Thymus (tissue), 14 donors: ENCODE measurements at places on chromosomes 2 and 18. TPM values are rescaled to one million over a fixed set of nuclear protein-coding genes. Genes with fewer than 3 reads are reported as not detected.

GRCh38 chr2:203732953-203733510 lies 26.6 kb downstream of the CD28 start:
- DNase-seq, result no peak
- H3K4me3 ChIP-seq, result no peak overlapping the region
- H3K27ac ChIP-seq, result peak overlapping the region; percentile 77
- peaks cover 47% of the 10 kb centered on the region for H3K4me1 ChIP-seq

Gene CBLN2
- total RNA-seq, result 0.24 TPM

- no peaks in the 10 kb centered on the region for H3K4me1 ChIP-seq
- DNase-seq, result no peak
- no peak overlapping the region for H3K4me3 ChIP-seq
- H3K36me3 ChIP-seq, result no peaks in the 10 kb centered on the region
- H3K27ac ChIP-seq, result no peak overlapping the region
Measured at GRCh38 chr2:213848631-213849030, 562.2 kb upstream of the VWC2L start.

DNA sequence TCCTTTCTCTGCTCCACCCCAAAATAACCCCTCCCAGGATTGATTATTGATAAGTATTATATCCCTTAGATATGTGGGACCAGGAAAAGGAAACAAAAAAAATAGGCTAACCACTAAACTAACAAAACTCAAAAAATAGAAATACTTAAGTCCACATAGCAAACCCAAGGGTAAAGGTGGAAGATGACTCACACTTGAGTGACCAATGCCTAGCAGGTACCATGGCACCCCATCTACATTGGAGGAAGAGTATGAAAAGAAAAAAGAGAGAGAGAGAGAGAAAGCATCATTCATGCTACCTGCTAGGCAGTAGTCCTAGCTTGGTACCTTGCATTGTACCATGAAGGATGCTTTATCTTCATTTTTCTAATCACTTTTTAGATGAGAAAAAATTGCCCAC lies 6.3 kb downstream of the EXOC6B start:
- no peak for DNase-seq
- H3K27ac ChIP-seq, result no peak overlapping the region
- H3K36me3 ChIP-seq, result no peaks in the 10 kb centered on the region
- H3K27me3 ChIP-seq, result peaks cover 3% of the 10 kb centered on the region

Gene IKZF2
- total RNA-seq, result 158 TPM

Gene ABCB11
- 0.05 TPM for total RNA-seq

DNA sequence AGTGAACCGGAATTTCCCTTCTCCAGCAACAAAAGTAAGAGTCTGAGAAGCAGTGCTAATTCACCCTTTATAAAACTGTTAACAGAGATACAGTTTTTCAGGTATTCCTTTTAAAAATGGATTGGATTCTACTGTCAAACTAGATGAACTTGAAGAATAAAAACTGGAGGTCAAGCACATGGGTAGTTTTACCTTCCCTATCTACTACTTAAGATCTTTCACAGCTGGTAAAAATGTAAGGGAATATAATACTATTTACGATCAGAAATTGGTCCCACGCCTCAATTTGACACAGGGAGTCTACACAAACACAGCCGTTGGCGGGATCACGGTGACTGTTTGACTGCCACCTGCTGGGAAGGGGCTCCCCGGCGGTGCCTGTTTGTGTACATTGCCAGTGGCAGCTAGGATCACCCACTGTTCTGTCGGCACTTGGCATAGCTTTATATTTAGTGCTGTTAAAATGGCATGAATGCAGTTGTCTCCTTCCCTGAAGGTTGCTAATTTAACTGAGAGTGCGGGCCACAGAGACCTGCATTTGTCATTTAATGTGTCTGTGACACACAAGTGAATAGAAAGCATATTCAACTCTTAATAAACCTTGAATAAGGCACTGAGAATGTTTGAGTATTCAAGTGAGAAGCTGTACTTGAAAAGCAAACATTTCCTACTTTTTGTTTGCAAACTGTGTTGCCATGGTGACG lies 59.5 kb downstream of the ABCG8 start:
- H3K36me3 ChIP-seq, result peaks cover 47% of the 10 kb centered on the region
- H3K27ac ChIP-seq, result no peak overlapping the region
- no peaks in the 10 kb centered on the region for H3K4me1 ChIP-seq
- H3K27me3 ChIP-seq, result no peaks in the 10 kb centered on the region
- DNase-seq, result no peak

- no peak overlapping the region for H3K27ac ChIP-seq
- peaks cover 28% of the 10 kb centered on the region for H3K4me1 ChIP-seq
- H3K27me3 ChIP-seq, result no peaks in the 10 kb centered on the region
- H3K4me3 ChIP-seq, result no peak overlapping the region
Measured at GRCh38 chr2:64731746-64732145, 78.0 kb upstream of the SERTAD2 start.

- H3K4me1 ChIP-seq, result no peaks in the 10 kb centered on the region
- DNase-seq, result peak; percentile 28
- H3K4me3 ChIP-seq, result no peak overlapping the region
- H3K27ac ChIP-seq, result no peak overlapping the region
- H3K36me3 ChIP-seq, result peaks cover 6% of the 10 kb centered on the region
Measured at GRCh38 chr2:25825238-25825637, 53.0 kb downstream of the ASXL2 start.

DNA sequence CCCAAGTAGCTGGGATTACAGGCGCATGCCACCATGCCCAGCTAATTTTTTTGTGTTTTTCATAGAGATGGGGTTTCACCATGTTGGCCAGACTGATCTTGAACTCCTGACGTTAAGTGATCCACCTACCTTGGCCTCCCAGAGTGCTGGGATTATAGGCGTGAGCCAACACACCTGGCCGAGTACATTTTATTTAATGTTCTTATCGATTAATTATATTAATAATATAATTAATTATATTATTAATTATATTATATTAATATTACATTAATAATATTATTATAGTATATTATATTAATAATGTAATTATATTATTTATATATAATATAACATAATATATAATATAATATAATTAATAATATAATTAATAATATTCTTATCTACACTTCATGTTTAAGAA lies 101.4 kb downstream of the CCDC85A start:
- no peaks in the 10 kb centered on the region for H3K4me1 ChIP-seq
- no peaks in the 10 kb centered on the region for H3K36me3 ChIP-seq
- no peak overlapping the region for H3K4me3 ChIP-seq
- no peak for DNase-seq

GRCh38 chr2:184598316-184599053 lies at the start of gene ZNF804A:
TSS of gene ZNF804A (plus strand) at chr2:184598529. CDS start at chr2:184598960, 431 bp downstream.
- no peak within 1 kb of the TSS for H3K27ac ChIP-seq
- H3K4me1 ChIP-seq, result no peaks in the 10 kb centered on the region
- peaks cover 41% of the 10 kb centered on the region for H3K27me3 ChIP-seq
- no peak for DNase-seq

DNA sequence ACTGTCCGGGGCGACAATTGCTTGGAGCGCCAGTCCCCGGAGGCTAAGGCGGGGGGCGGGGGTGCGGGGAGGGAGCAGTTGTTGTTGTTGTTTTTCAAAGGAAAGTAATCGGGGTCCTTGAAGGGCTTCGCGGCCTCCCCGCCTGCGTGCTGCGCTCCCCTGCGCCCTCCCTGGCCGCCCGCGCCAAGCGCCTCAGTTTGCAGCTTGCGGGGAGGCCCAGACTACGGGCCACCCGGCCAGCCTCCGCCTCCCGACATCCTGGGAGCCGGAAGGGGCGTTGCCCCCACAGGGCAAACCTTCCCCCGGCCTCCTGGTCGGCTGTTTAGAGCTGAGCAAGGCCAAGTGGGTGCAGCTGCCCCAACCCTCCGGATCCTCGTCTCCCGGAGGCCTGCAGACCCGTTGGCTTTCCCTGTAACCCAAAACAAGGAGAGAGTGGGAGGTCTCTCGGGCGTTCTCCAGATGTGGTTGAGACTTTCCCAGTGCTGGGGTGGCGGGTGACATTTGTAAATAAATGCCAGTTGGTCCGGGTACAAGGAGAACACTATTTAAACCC lies 3.7 kb upstream of the SIX3 start:
- H3K36me3 ChIP-seq, result no peaks in the 10 kb centered on the region
- H3K4me1 ChIP-seq, result peaks cover 6% of the 10 kb centered on the region
- no peak for DNase-seq
- no peak overlapping the region for H3K27ac ChIP-seq
- peaks cover 96% of the 10 kb centered on the region for H3K27me3 ChIP-seq
- H3K4me3 ChIP-seq, result no peak overlapping the region

Gene SEPTIN2
- total RNA-seq, result 149 TPM

Gene DNAJC5G
- not detected for total RNA-seq

Gene MC5R
- 0.61 TPM for total RNA-seq

DNA sequence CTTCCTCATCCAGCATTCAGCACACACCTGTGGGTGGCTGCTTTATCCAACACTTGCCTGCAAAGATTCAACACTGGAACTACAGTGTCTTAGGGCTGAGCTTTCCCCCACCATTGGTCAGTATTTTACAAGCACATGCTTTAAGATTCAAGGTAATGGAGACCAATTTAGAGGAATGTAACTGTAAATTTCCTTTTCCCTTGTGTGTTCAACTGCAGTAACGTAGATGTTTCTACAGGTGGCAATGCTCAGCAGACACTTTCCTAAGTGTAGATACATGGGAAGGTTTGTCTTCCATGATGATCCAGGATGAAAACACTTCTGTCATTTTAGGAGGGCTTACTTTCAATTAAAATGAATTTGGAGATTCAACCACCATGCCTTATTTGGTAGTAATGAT lies 143.6 kb upstream of the PXDN start:
- no peaks in the 10 kb centered on the region for H3K4me1 ChIP-seq
- no peaks in the 10 kb centered on the region for H3K36me3 ChIP-seq
- no peak for DNase-seq
- no peak overlapping the region for H3K27ac ChIP-seq

Gene CD8A
- total RNA-seq, result 181 TPM

- DNase-seq, result no peak
- H3K4me1 ChIP-seq, result no peaks in the 10 kb centered on the region
- H3K36me3 ChIP-seq, result no peaks in the 10 kb centered on the region
- H3K4me3 ChIP-seq, result no peak overlapping the region
- no peak overlapping the region for H3K27ac ChIP-seq
- H3K27me3 ChIP-seq, result no peaks in the 10 kb centered on the region
Measured at GRCh38 chr2:96687711-96688640, 45.4 kb downstream of the FER1L5 start.

DNA sequence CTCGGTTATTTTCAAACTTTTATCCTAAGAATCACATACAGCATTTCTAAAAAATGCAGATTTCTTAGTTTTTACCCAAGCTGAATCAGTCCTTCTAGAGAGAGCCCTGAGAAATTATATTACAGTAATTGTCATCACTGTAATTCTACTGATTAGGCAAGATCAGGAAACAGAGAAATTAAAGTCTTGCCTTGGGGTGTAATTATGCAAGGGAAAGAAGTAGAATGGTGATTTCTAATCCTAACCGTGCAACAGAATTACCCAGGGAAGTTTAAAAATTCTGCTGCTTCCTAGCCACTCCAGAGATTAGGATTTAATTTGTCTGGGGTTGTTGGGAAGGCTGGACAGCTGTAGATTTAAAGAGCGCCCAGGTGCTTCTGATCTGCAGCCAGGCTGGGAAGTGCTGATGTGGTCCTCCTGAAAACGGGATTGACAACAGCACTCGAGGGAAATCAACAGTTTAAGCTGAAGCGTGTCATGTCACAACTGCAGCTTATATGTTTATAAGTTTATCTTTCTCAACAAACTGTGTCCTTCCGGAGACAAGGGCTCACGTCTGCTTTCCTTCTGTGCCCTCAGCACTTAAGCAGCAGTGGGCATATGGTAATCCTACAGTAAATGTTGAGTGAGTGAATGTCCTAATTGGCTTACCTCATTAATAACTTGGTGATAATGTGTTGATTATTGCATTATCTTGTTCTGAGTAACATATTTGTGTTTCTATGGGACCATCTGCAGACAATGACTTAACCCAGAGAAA lies 671.9 kb upstream of the SOX11 start:
- H3K27ac ChIP-seq, result no peak overlapping the region
- DNase-seq, result no peak
- no peaks in the 10 kb centered on the region for H3K27me3 ChIP-seq
- no peaks in the 10 kb centered on the region for H3K4me1 ChIP-seq
- H3K36me3 ChIP-seq, result no peaks in the 10 kb centered on the region

- H3K4me3 ChIP-seq, result no peak overlapping the region
- no peaks in the 10 kb centered on the region for H3K36me3 ChIP-seq
- no peak overlapping the region for H3K27ac ChIP-seq
- no peak for DNase-seq
Measured at GRCh38 chr2:217489145-217489960, 513.4 kb downstream of the TNS1 start.

GRCh38 chr2:154696810-154697417 lies 1.6 kb upstream of the KCNJ3 start:
- no peaks in the 10 kb centered on the region for H3K36me3 ChIP-seq
- no peaks in the 10 kb centered on the region for H3K4me1 ChIP-seq
- DNase-seq, result no peak
- peaks cover 45% of the 10 kb centered on the region for H3K27me3 ChIP-seq
- no peak overlapping the region for H3K27ac ChIP-seq

- H3K27me3 ChIP-seq, result no peaks in the 10 kb centered on the region
- H3K27ac ChIP-seq, result no peak overlapping the region
- no peaks in the 10 kb centered on the region for H3K4me1 ChIP-seq
- DNase-seq, result no peak
- no peaks in the 10 kb centered on the region for H3K36me3 ChIP-seq
- no peak overlapping the region for H3K4me3 ChIP-seq
Measured at GRCh38 chr2:179561702-179562101, 297.1 kb upstream of the SESTD1 start.

GRCh38 chr2:100982431-100982861 lies 19.6 kb upstream of the RPL31 start:
- no peaks in the 10 kb centered on the region for H3K36me3 ChIP-seq
- DNase-seq, result no peak
- H3K4me1 ChIP-seq, result no peaks in the 10 kb centered on the region
- no peak overlapping the region for H3K27ac ChIP-seq
- H3K4me3 ChIP-seq, result no peak overlapping the region

Gene FAM237A
- not detected for total RNA-seq

- H3K4me3 ChIP-seq, result no peak overlapping the region
- H3K36me3 ChIP-seq, result no peaks in the 10 kb centered on the region
- H3K27ac ChIP-seq, result no peak overlapping the region
- no peak for DNase-seq
- no peaks in the 10 kb centered on the region for H3K27me3 ChIP-seq
Measured at GRCh38 chr2:23208339-23208738, 176.6 kb upstream of the KLHL29 start.

DNA sequence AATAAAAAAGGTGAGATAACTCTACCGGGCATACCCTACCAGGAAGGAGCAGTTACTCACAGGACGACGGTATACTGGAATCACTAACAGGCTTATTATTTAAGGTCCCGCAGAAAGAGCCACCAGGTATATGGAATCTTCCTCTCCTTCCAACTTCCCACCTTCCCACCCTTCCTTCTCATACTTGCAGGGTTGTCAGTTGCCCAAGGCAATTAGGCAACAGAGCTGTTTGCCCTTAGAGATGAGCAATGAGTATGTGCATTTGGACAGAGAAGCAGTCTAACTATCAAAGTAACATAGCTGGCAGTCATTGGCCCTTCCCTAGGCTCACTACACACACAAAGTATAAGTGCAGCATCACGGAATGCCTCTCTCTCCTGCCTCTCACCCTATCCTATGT lies 32.1 kb upstream of the EVA1A start:
- H3K36me3 ChIP-seq, result no peaks in the 10 kb centered on the region
- H3K4me3 ChIP-seq, result no peak overlapping the region
- H3K4me1 ChIP-seq, result no peaks in the 10 kb centered on the region
- no peak for DNase-seq
- no peak overlapping the region for H3K27ac ChIP-seq

GRCh38 chr2:133139847-133140533 lies 428.3 kb downstream of the NCKAP5 start:
- H3K4me1 ChIP-seq, result no peaks in the 10 kb centered on the region
- no peak overlapping the region for H3K4me3 ChIP-seq
- no peak overlapping the region for H3K27ac ChIP-seq
- no peak for DNase-seq

- H3K27me3 ChIP-seq, result no peaks in the 10 kb centered on the region
- no peak overlapping the region for H3K4me3 ChIP-seq
- H3K27ac ChIP-seq, result no peak overlapping the region
- no peaks in the 10 kb centered on the region for H3K36me3 ChIP-seq
- DNase-seq, result no peak
Measured at GRCh38 chr2:102069311-102069974, 73.1 kb upstream of the IL1R1 start.

Gene EFHD1
- total RNA-seq, result 0.33 TPM
